NB4 (cell line): ENCODE measurements at places on chromosomes 12 and 14.
A peak's percentile ranks its signal among the peaks of the same experiment; 100 is the strongest.

GRCh38 chr12:131085125-131085815 lies 131.6 kb downstream of the ADGRD1 start:
- DNase-seq, result no peak

DNA sequence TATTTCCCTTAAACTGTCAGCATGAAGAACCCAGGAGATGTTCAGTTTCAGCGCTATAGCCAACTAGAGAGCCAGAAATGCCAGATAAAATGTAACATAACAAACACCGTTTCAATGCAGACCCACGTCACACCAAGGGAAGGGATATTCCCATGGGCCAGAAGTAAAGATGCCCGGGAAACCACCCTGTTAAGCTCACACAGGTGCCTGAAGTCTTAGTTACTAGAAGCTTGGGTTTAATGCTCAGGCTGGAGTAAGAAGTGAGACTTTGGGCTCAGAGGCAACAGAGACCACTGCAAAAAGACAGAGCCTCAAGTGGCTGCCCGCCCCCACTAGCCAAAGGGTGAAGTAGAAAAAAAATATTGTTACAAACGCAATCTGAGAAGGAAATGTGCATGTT lies 52.3 kb downstream of the SYNE3 start:
- DNase-seq, result no peak

DNA sequence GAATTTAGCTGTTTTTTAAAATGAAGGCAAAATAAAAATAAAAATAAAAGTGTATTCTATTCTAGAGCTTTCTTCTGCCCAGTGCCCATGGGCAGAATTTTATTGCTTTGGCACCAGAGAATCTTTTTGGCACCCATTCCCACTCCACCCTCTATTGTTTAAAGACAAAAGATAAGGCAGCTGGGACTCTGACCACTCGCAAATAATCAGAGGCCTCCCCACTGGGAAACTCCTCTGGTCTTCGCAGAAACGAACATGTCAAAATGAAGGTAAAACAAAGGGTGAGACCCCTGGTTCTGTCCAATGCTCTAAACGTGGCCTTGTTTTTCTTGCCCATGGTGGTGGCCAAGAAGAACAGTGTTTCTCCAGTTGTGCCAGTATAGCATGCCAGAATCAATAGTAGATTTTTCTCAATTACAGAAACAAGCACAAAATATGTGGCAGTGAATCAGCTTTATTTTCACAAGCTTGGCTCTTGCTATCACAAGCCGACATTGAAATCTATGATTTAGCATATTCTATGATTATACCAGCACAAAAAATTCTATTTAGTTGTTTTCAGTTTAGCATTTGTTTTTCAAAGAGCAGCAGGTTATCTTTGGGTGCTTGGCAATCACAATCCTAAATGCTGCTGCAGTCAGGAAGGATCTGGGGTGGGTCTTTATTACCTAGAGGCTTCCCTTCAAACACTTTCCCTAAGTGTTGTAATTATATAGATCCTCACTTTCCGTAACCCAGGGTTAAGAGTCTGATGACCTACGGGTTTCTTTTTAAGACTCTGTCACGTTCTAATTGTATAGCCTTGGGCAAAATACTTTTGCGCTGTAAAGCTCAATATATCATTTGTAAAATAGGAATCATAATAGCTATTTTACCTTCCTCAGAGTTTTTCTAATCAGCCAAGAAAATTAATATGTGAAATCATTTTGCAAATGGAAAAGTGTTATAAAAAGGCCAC lies 50.5 kb downstream of the KITLG start:
- DNase-seq, result no peak

DNA sequence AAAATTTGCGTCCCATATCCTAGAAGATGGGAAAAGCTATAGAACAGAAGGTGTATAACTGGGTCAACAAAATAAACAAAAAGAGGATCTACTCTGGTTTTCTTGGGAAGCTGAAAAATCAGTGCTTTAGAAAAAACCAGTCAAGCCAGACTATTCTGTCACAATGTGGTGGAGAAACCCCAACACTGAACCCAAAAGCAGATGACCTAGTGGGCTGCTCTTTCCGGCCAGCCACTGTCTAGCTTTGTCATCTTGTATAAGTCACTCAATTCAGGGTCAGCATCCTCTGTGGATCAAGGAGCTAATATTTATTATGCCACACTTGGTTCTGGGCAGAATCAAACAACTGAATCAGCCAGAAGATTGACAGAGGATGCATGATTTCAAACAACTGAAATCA lies 26.6 kb upstream of the TMCC3 start:
- DNase-seq, result no peak

- DNase-seq, result peak; percentile 70
Measured at GRCh38 chr12:121033625-121034349, 5.3 kb downstream of the OASL start.

DNA sequence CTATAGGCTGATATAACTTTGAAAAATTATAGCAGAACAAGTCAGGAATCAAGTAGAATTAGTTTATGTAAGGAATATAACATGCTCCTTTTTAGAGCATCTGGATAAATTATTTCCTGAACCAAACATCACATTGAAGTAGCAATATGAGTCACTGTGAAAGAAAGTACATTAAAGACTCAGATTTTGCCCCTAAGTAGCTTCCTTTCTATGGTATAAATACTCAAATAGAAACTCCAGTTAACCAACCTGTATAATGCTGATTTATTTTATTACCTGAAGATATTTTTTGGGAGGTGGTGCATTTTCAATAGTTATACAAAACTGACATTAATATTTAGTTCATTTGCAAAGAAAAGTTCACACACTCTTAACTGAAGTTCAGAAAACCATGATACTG lies 312.1 kb downstream of the ITPR2 start:
- DNase-seq, result no peak

DNA sequence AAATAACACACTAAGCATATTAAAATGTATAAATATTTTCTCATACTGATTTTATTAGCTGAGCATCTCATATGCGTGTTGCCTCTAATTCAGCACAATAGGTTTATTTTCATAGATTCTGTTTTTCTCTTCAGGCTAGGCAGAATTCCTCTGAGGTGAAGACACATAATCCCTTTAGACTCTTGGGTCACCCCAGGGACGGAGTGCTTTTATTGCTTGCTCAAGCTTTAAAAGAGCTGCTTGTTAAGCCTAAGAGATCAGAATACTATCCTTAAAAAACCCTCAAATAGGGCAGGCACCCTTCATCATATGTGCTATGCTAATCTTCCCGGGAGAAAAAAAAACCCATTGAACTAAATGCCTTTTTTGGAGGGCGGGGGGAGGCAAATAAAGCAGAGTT lies 390.1 kb downstream of the KCNH5 start:
- no peak for DNase-seq
